ENCODE measurements at places on chromosomes 2 and 18.

DNA sequence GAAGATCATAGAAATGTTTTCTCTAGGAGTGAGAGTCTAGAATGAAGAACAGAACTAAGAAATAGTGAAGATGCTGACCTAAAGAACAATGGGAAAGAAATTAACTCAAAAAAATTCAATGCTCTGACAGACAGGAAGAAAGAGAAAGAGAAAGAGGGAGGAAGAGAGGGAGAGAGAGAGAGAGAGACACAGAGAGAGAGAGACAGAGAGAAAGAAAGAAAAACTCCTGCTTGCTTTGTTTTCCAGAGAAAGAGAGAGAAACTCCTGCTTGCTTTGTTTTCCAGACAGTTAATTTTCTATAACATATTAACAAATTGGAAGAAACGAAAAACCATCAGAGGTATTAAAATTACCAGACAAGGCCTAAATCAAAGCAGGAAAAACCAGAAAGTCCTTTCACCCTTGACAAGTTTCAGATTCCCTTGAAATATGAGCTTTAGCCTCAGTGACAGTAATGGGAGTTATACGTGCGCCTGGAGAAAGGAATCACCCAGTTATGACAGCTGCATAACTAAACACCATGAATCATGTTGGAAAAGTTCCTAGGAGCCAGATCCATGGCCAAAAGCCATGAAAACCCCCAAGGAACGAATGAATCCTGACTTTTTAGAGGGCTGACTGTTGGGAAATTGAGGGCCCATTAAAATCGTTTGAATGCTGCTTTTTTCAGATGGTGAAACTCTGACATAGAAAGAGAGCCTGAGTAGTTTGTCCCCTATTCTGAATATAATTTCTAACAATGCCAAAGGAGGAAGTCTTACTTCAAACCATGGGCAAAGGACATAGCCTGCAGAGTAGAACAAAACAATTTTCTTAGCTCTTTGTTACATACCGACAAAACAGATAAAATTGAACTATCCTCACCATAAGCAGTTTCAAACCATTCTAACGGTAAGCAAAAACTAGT, 228.6 kb upstream of the CHST9 start:
- DNase-seq, result no peak

GRCh38 chr2:234579231-234579962, 82.5 kb upstream of the ARL4C start:
- no peak for DNase-seq

DNA sequence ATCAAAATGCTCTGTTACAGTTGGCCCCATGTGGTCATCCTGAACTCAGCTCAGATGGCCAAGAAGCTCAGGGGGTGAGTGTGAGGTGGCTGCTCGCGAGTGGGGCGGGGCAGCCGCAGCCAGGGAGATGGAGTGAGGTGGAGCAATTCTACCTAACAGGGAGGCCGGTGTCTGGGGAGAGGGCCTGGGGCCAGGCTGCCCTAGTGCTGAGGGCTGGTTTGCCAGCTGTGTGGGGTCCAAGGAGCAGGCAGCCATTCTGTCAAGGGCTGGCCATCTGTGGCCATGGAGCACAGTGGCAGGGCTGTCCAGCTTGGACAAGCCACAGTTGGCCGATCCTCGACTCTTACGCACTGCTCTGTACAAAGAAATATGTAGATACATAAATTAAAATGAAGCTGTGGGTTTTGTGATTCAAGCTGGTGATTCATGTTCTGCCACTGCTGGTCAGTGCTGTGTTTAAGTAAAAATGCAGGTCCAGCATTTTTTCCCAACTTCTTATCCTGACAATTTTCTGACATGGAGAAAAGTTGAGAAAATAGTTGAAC, 82.1 kb downstream of the HS6ST1 start:
- no peak for DNase-seq

DNA sequence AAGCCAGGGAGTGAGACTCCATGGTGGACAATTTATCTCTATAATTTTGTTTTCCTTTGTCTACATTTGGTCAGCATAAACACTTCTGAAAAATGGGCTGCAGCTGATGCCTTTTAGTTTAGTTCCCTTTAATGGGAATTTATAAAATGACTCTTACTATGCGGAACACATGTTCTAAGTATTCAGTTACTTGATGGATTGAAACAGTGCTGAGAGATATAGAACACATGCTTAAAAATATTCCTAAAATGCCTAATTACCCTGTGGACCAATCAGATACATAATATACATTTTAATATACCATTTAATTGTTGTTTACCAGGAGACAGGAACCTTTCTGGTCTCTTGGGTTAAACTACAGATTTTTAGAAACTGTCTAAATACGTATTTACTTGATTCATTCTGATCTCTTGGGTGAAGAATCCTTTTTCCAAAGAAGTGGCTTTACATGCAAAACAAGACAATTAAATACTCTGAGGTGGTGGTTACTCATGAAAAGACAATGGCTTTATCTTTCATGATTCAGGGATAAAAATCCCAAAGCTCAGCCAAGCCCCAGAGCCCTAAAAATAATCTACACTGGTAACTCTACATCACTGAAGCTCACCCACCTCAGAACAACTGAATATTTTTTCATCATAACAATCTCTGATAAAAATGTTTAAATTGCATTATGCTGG, 128.1 kb upstream of the SERTAD2 start:
- DNase-seq, result no peak

DNA sequence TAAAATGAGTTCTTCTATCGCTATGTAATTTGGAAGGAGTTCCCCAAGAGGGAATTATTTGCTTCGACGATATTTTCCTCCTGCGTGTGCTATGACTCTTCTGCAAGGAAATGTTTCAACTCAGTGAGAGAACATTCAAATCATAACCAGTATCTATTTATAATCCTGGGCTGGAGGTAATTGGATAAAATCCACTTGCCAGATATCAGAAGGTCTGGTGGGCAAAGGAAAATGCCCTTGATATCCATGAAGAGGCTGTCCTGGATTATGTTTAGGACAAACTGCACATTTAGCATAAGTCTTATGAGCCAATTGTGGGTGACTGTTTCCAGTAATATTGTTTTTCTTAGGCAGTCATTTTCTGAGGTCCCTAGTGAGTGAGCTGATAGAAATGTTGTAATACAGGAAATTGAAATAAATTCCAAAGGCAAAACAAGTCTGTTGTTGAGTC, 17.7 kb downstream of the RPIA start:
- no peak for DNase-seq

- DNase-seq, result no peak
Observed at GRCh38 chr2:109239720-109240119, 110.7 kb downstream of the SH3RF3 start.

- DNase-seq, result no peak
Observed at GRCh38 chr2:98084869-98085238, 2.1 kb upstream of the VWA3B start.

- DNase-seq, result no peak
Observed at GRCh38 chr2:53632714-53633113, 134.9 kb upstream of the CHAC2 start.

- no peak for DNase-seq
Observed at GRCh38 chr2:70282439-70282838, 11.1 kb downstream of the SNRPG start.

GRCh38 chr2:201188449-201188848, 5.5 kb downstream of the CASP10 start:
- DNase-seq, result no peak

DNA sequence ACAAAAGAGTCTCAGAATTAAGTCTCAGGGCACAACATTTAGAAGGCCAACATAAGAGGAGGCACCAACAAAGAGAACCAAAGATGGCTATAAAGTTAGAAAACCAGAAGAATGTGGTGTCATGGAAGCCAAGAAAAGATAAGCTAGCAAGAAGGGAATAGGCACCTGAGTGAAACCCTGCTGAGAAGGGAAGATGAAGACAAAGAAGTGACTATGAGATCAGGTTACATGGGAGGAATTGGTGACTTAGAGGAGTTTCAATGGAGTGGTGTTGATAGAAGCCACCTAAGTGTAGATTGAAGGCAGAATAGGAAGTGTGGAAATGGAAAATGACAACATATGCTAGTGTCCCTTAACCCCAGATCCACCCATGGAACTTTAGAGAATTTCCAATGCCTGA, 327.6 kb upstream of the KCNJ3 start:
- DNase-seq, result no peak

DNA sequence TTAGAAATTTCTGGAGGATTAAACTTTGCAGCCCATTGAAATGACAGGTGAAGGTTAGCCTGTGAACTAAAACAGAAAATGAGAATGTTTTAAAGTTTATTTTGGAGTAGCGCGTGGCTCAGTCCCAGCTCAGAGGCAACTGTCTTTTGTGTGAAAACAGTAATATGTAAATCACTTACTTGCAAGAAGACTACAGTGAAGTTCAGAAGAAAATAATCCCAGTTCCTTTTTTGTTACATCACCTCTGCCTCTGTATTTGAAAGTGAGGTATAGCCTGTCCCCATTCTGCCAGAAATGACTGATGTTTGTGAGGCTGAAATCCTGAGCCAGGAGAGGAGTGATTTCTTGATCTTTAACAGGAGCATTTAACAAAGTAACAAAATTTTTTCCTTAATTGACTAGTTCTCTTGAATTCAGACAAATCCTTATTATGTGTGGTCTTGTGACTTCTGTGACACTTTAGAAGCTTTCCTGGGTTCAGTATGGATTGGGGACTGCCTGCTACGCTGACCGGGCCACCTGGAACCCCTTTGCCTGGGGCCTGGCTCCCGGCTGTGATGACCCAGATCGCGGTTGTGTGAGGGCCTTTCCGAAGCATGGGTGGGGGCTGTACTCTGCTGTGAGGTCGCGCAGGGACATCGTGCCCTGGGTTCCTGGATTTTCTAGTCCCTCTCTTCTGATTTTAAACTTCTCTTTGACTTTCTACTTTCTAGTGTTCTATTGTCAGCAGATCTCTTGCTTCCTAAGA, 24.3 kb downstream of the TRAPPC12 start:
- no peak for DNase-seq

DNA sequence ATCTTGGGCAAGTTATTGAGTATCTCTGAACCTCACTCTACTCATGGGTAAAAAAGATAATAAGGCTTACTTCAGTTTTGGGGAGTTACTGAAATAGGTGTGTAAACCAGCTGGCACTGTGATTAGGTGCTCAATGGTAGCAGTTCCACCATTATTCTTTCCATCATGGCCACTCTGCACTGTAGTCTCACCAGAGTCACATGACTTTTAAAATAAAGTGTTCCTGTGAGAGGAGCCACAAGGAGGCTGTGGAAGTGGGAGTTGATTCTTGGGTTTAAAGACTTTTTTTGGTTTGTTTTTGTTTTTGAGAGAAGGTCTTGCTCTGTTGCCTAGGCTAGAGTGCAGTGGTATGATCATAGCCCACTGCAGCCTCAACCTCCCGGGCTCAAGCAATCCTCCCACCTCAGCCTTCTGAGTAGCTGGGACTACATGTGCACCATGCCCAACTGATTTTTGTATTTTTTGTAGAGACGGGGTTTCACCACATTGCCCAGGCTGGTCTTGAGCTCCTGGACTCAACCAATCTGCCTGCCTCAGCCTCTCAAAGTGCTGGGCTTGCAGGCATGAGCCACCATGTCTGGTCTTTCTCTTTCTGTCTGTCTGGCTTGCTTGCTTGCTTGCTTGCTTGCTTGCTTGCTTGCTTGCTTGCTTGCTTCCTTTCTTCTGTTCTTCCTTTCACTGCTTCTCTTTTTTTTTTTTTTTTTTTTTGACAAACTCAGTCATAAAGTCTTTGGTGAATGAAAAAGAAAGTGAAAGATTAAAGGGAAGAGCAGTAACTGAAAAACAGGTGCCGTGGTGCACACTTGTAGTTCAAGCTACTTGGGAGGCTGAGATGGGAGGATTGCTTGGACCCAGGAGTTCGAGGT, 21.2 kb upstream of the ACVR1 start:
- no peak for DNase-seq

GRCh38 chr2:203830304-203831055, 37.1 kb upstream of the CTLA4 start:
- no peak for DNase-seq

DNA sequence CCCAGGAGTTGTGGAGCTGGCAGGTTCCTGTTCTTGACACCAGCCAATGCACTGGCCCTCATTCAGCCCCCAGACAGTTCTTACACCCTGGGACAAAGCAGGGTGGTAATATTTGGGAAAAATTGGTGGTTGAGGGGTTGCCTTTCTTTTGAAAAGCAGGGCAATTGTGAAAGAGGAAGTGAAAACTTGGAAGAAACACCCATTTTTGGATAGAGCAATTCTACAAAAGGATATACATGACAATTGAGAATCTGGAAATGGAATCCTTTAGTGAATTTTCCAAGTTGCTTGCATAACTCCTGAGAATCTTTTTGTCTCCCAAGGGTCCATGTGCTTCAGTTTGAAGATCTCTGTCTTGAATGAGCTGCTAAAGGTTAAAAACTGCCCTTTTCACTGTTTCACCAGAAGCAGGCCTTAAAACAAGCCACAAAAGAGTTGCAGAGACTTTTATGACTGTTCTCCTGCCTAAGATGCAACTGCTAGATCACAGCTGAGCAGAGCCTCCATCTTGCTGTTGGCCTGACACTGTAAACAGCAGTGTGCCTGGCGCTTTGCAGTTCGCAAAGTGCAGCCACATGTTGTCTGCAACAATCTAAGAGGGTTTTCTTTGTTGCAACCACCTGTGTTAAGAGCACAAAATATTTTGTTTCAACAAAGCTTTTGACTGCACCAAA, 11.8 kb downstream of the COL4A4 start:
- no peak for DNase-seq

GRCh38 chr2:99468155-99468554, 21.7 kb downstream of the REV1 start:
- no peak for DNase-seq

- DNase-seq, result no peak
Observed at GRCh38 chr2:138071720-138072719, 107.7 kb downstream of the HNMT start.

DNA sequence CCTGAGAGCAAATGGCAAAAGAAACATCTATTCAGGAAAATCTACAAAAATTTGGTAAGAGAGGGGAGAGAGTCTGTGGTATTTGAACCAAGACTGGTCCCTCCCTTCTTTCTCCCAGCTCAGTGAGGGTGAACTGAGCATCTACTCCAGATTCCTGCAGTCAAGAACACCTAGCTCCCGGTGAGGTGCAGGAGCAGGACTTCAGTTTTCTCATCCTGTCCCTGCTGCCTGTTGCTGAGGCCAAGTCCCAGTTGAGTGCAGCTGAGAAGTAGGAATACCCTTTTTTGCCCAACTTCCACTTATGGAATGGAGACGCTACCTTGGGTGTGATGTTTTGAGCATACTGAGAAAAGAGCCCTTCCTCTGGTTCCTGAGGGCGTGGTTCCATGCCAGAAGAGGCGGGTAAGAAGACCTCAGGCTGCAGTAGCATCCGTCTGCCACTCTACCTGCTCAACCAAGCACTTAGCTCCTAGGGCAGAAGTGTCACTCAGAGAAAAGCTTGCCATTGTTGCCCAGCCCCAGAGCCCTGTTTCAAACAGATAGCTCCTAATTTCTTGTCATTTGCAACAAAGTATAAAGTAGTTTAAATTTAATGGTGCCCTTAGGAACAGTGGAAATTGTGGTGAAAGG, 112.9 kb downstream of the SOS1 start:
- DNase-seq, result no peak

Data from NCI-H1048 (cell line).